ENCODE measurements at places on chromosomes 1 and 21. TPM values are rescaled to one million over a fixed set of nuclear protein-coding genes. Genes with fewer than 3 reads are reported as not detected.

CIART gene
- total RNA-seq: 1.8 TPM

IL19 gene
- 0.28 TPM for total RNA-seq

EPS15 gene
- 46.0 TPM for total RNA-seq

FOXD2 gene
- total RNA-seq: 1.6 TPM

TRABD2B gene
- total RNA-seq: 1.00 TPM

SPRR2B gene
- total RNA-seq: not detected

S100A7A gene
- total RNA-seq: not detected

ATAD3A gene
- total RNA-seq: 16.7 TPM

- DNase-seq: no peak
These were observed 1.2 kb downstream of the PLA2G4A start for GRCh38 chr1:186829686-186830587.

DNA sequence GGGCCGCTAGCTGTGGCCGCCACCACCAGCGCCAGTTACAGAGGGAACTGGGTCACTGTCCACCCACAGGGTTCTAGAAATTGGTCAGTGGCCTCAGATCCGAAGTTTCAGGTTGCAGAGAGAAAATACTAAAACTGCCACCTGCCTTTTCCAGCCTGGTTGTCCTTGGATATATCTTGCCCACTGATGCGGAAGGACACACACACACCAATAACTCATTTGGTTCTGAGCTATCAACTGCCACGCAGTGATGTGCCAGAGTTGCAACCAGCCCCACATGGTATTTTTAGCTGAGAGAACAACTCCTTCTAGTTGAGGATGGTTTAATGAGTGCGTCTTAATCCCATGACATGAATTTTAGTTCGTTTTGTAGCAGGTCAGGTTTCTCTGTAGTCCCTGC lies 68.1 kb downstream of the SH3BGR start:
- DNase-seq: no peak

- no peak for DNase-seq
These were observed 271.3 kb downstream of the DNM3 start for GRCh38 chr1:172112576-172112975.

DNA sequence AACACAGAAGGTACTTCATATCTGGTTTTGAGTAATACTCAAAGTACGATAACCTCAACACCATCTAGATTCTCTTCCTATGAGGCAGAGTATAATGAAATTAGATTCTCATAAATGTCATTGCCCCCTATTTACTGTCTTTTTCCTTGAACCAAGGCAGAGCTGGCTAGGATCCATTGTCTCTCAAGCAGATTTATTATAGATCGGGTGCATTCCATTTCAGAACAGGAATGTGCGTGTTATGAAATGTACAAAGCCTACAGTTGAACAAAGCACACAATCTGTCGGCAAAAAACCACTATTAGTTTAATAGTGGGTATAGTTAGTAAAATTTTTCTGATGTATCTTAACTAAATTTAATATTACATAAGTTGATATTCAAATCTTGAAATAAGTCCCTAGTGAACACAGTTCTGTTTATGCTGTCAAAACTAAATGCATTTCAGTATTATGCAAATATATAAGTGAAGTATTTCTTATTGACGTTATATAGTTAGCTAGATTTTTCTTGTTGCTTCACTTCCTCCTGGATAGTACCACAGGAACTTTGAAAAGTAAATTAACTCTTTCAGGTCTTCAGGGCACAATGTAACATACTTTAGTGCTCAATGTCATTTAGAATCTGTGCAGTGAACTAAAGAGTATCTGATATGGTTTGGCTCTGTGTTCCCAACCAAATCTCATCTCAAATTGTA lies 92.1 kb downstream of the DDAH1 start:
- no peak for DNase-seq

GRCh38 chr1:18347559-18347958 lies 133.2 kb upstream of the KLHDC7A start:
- no peak for DNase-seq

DNA sequence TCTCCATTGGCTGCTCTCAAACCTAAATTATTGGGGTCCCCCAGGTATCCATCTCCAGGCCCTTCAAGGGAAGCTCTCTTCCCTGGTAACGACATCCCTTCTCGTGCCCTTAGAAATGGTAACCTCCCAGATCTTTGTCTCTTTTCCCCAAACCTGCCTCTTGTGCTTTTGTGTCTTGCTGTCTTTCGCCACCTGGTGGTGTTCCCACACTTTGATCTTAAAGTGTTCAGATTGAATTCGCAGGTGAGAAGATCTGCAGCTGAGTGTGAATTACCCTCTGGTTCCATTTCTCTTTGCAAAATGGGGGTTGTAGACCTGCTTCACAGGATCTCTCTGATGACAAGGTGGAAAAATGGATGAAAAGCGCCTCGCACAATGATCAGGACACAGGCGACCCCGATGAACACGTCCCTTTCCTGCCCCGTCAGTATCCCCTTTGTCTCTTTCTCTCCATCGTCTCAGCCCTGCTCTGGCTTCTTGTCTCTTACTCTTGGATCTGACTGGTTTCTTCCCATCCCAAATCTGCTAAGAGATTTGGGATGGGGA lies 53.1 kb downstream of the DOP1B start:
- peak; percentile 72 for DNase-seq

GRCh38 chr1:29397256-29397590 lies 160.9 kb downstream of the PTPRU start:
- DNase-seq: no peak

DNA sequence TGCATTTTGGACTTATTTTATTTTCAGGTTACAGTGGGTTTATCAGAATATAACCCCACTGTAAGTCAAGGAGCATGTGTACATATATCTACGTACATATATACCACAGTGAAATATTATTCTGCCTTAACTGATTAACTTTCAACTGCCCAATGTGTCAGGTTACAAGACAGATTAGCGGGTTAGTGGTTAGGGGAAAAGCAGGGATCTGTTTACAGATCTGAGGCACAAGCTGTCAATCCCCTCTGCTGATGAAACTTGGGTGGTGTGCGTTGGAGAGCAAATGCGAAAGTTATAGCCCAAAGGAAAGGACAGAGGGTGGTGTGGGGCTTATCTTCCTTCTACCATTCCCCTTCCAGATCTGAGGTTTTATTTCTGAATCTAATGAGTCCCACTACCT lies 238.2 kb upstream of the KCNK2 start:
- DNase-seq: no peak

GRCh38 chr21:43851593-43851992 lies 13.4 kb upstream of the AGPAT3 start:
- no peak for DNase-seq

- DNase-seq: no peak
These were observed 172.8 kb upstream of the CACNA1E start for GRCh38 chr1:181310560-181310959.

DNA sequence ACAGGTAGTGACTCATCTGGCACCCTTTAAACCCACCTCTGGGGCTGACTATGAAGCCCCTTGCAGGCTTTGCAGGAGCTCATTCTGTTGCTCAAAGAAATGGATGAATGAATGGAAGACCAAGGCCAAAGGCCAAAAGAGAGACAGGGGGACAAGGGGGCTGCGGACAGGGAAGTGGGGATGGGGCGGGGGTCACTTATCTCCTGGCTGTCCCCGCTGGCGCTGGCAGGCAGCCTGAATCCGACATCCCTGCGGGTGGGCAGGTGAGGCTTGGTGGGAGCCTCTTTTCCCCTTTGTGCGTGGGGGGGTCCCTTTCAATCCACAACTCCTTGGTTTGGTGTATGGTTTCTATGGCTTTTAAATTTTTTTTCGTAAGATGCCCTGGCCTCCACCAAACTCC lies 239.6 kb upstream of the C1orf174 start:
- DNase-seq: no peak

DNA sequence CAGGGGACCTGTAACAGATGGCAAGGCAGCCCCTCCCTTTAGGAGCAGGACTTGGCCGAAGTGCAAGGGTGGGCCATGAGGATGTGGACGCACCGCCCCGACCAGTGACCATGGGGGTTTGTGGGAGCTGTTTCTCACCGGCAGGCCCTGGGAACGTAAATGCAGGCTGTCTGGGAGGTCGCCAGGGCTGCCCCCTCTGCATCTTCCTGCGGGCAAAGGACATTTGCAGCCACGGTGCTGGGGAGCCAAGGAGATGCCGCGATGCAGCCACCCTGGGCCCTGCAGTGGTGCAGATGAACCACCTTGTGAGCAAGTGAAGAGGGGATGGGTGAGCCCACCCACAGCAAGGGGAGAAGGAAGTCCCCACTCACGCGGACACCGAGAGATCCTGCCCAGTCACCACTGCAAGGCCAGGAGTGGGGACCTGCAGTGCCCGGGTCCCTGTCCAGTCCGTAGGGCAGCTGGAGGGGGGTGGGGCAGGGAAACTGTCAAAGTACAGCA lies 121.1 kb downstream of the SIK1 start:
- DNase-seq: no peak

GRCh38 chr1:86016076-86016759 lies 140.4 kb downstream of the COL24A1 start:
- no peak for DNase-seq

GRCh38 chr1:221704306-221704705 lies 37.6 kb downstream of the DUSP10 start:
- DNase-seq: no peak

- no peak for DNase-seq
These were observed 130.1 kb downstream of the TGFB2 start for GRCh38 chr1:218475275-218475674.

- peak; percentile 57 for DNase-seq
These were observed 6.0 kb upstream of the AGO1 start for GRCh38 chr1:35876988-35877387.

DNA sequence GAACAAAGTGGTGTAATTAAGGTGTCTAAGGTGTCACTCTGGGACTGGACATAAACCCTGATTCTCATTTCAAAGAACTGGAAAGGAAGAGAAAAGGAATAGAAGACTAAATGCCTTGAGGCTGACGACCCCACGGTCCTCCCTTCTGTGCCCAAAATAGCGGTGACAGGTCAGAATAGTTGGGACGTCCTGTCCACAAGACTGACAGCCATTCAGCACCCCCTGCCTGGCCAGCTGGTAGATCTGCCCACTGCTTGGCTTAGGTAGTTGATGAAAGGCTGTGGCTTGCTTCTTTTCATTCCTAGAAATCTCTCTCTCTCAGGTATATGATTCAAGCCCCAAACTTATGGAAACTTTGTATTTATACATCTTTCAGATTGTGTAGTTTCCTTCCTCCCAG lies 26.4 kb upstream of the CREG1 start:
- no peak for DNase-seq

DNA sequence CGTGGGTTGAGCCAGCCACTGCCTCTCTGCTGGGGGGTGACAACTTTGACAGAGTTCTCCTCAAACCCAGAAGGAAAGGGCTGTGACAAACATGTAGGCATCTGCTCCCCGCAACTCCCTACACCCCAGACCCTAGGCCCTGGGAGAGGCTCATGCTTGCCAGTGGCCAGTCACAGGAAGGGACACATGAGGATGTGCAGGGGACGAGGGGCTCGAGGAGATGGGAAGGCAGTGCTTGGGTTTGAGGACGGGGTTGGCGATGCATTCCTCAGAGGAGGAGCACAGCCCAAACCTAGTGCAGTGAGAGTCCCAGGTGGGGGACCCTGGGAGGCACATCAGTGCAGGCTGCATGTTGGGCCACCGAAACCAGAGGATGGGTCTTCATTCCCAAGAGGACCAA lies 62.1 kb downstream of the STUM start:
- no peak for DNase-seq

GRCh38 chr1:231279081-231279480 lies 38.1 kb downstream of the GNPAT start:
- no peak for DNase-seq
